ENCODE measurements at places on chromosomes 6 and 20. TPM values are rescaled to one million over a fixed set of nuclear protein-coding genes. Genes with fewer than 3 reads are reported as not detected.

Gene PARD6B
- 6.5 TPM for total RNA-seq

Gene SAMD3
- 5.5 TPM for total RNA-seq

Gene LRRC73
- under 0.01 TPM for total RNA-seq

Gene DZANK1
- total RNA-seq: 0.64 TPM

Gene DLK2
- 0.64 TPM for total RNA-seq

Gene RFX6
- not detected for total RNA-seq

Gene FAM120B
- total RNA-seq: 12.6 TPM

Gene SLC26A8
- not detected for total RNA-seq

Gene GRIK2
- 20.6 TPM for total RNA-seq

Measured in fibroblast of villous mesenchyme (primary cell).